Uterine smooth muscle cell (primary cell): ENCODE measurements at places on chromosomes 12 and 14. TPM values are rescaled to one million over a fixed set of nuclear protein-coding genes. Genes with fewer than 3 reads are reported as not detected.

The TAS2R42 gene
- total RNA-seq = not detected in 2 replicates

The PTPN21 gene
- total RNA-seq = 9.0 and 11.0 TPM in 2 replicates

The RHOJ gene
- total RNA-seq = 0.22 and 0.87 TPM in 2 replicates

The EMC9 gene
- total RNA-seq = 20.0 and 34.6 TPM in 2 replicates

The TFCP2 gene
- 10.1 and 10.4 TPM in 2 replicates for total RNA-seq

The ANKS1B gene
- total RNA-seq = 1.2 TPM in 2 replicates

The RPGRIP1 gene
- under 0.01 TPM in 1 of 2 replicates, not detected in the other for total RNA-seq

The TESPA1 gene
- not detected in 2 replicates for total RNA-seq

The GLIPR1L2 gene
- total RNA-seq = 0.22 and 0.25 TPM in 2 replicates

The KLRC3 gene
- total RNA-seq = not detected in 2 replicates
